ENCODE measurements at places on chromosomes 13 and 19.

- no peak for DNase-seq
Observed at GRCh38 chr19:30359936-30360335, 12.2 kb upstream of the ZNF536 start.

GRCh38 chr19:51320280-51320657 lies 8.8 kb downstream of the IGLON5 start:
- no peak for DNase-seq

DNA sequence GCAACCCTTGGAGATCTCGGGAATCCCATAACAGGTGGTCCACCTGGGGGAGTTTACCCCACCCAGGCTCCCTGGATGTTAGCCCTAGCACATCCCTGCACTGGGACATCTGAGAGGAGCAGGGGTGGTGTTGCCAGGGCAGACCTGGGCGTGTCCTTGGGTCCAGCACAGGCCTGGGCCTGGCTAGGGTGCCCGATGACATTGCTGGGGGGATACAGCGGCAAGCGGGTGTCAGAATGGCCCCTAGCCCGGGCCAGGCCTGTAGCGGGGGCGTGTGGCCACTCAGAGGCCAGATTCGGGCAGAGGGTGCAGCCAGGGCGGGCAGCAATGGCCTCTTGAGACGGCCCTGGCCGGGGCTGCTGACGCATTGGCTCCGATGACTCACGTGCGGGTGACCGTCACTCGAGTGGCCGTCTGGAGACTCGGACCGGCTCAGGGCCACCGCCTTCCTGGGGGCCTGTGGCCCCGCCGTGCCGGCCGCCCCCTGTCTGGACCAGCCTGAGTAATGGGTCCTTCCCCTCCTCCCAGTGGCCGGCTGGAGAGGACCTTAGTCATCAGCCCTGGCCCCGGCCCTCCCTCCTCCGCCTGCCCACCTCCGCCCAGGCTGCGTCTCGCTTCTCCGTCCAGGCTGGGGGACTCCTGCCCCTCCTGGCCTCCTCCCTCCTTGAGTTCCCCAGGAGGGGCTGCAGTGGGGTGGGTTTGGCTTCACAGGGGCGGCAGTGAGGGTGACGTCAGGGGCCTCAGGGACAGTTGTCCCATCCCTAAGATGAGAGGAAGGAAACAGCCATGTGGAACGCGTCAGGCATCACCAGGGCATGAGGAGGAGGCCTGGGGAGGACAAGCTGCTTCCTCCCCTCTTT lies 23.2 kb upstream of the CRTC1 start:
- DNase-seq = no peak

DNA sequence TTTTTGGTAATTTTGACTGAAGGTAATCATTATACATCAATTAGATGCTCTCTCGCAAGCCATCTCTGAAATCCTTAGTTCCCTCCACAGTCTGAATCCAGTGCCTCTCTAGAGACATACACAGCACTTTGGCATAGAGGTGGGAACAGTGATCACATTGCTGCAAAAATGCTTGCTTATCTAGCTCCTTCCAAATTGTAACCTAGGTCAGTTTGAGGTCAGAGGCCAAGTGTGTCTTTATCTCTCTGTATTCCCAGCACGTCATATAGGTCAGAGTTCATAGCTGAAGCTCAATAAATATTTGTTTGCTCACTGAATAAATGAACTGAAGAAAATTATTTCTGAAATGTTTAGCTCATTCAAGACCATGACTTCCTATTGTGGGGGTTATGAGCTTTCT lies 462.5 kb downstream of the DIAPH3 start:
- DNase-seq = no peak

DNA sequence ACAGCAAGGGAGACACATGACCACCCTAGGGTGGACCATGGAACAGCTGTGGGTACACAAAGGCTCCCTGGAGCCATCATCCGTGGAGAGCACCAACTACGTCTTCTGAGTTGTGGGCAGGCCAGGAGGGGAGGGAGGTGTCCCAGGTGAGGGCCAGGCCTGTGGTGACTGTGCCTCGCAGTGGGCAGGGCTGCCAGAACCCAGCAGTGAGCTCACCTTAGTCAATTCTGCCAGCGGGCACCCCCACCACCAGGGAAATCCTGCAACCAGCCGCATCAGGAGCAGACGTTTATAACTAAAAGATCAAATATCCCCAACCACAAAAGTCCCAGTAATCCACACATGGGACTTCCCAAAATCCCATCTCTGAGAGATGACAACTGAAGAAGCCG lies 19.6 kb downstream of the ELL start:
- no peak for DNase-seq

DNA sequence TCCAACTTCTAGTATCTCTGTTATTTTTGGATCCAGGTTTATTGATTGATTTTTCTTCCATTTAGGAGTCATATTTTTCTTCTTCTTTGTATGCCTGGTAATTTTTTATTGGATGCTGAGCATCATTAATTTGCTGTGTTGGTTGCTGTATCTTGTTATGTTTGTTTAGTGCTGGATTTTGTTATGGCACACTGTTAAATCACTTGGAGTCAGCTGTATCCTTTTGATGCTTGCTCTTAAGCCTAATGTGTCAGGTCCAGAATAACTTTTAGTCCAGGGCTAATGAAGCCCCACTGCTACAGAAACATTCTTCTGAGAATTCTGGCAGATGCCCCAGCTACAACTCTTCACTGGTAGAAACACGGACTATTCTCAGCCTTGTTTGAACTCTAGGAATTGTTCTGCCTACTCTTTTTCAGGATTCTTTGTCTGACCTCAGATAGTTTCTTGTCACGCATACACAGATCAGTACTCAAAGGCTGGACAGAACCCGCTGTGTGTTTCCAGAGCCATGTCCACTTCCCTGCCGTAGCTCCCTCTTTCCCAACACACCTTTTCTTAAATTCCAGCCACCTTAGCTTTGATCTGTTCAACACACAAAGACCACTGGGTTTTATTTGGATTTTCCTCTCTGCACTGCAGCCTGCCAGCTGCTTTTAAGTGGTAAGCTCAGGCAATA lies 137.1 kb upstream of the WASF3 start:
- DNase-seq = no peak

Data from vagina (tissue), 2 donors.